ENCODE measurements at places on chromosomes 3 and 15.

DNA sequence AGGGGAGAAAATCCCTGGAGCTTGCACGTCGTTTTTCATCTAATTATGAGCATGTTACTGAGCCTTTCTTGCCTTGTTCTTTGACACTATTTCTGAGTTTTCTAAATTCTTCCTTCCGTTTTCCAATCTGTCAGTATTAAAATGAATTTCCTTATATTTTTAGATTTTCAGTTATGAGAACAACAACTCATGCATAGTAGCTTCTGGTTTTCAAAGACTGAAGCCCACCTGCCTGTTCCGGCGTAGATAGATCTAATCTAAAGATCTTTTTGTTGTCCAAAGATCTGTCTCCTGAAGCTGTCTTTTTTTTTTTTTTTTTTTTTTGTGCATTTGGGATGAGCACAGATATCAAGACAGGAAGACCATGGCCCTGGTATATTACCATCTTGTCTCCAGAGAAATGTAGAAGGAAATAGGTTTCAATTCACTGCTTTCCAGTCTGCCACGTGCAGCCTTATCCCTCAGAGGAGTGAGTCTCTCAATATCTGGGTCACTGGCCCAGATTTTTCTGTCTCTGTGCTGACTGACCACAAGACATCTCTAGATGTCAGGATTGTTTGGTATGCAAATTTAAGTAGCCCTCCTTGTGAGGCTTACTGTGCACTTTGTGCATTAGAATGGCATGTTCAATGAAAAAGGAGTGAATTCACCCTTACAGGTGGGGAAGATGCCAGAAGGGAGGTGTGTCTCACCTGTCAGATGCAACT lies 222.3 kb upstream of the TMC3 start:
- DNase-seq, result no peak

DNA sequence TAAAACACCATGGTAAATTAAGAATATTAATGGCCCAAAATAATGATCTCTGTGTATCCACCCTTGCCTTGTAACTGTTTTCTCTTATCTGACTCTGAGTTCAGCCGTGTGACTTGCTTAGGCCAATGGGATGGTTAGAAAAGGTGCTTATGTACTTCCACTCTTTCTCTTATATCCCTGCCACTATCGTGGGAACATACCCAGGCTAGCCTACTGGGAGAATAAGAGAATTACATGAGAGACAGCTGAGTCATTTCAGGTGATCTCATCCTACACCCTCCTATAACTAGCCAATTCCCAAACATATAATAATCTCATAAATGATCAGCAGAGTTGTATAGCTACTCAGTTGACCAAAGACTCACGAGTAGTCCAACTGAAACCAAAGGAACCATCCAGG lies 98.3 kb upstream of the ABI3BP start:
- DNase-seq, result no peak

DNA sequence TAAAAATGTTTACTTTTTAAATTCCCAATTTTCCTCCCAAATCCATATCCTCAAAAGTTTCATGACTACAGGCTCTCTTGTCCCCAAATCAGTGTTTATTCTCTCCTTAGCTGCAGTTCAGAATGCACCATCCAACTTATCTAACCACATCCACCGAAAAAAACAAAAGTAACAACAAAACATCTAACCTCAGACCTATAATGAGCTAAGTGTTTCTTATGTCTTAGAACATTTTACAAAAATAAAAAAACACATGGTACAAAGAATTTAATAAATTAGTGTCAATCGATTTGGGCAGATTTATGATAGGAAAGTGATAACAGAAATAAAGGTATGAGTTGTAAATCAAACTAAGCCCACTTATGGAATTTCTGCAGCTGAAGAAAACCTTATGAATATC lies 13.6 kb downstream of the SATB1 start:
- no peak for DNase-seq

- no peak for DNase-seq
These were observed 171.7 kb upstream of the ATP11B start for GRCh38 chr3:182621435-182622240.

GRCh38 chr3:64761729-64762128 lies 73.9 kb upstream of the ADAMTS9 start:
- no peak for DNase-seq

- DNase-seq, result no peak
These were observed 16.9 kb upstream of the C3orf38 start for GRCh38 chr3:88132894-88133293.

DNA sequence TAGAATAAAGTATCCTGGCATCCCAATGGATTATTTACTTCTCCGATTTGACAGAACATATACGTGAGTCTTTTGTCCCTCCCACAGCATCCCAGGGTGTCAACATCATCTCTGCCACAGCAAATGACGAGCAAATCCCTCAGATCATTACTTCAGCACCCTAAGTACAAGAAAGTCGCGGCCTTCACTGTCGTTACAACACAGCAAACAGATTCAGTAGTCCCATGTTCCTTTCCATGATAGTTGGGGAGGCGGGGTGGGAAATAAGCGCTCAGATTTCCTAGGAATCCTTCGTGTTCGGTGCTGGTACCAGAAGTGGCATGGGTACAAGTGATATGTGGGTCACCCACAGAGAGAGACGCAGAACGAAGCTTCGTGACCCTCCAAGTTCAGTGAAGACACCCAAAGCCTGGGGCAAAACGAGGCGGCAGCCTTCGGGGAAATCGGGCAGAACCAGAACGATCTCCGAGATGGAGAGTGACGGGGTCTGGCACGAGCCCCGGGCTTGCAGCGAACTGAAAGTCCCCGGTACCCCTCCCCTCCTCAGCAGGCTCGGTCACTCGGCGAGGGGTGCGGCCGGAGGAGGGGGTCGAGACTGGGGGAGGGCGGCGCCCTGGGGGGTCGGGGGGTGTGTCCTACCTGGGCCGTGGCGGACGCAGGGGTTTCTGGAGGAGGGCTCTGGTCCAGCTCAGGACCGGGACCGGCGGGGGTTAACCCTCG lies 619 bp downstream of the TTBK2 start:
- DNase-seq, result peak; percentile 29

DNA sequence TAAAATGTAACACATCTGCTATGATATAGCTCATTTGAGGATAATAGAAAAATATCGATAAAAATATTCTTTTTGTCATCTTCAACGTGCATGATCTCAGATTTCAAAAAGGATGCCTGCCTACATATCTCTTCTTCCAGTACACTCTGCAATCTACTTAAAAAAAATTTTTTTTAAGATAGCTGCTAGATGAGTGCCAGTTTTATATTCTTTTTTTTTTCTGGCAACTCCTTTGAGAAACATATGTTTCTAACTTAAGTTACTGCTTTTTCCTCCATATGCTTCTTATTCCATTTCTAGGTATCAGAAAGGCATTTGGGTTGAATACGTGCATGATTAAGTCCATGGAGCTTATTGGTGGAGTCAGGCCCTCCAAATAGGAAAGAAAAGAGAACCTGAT lies 160.4 kb downstream of the PPM1L start:
- DNase-seq, result no peak

- DNase-seq, result no peak
These were observed 15.1 kb downstream of the CTSH start for GRCh38 chr15:78929536-78930264.

DNA sequence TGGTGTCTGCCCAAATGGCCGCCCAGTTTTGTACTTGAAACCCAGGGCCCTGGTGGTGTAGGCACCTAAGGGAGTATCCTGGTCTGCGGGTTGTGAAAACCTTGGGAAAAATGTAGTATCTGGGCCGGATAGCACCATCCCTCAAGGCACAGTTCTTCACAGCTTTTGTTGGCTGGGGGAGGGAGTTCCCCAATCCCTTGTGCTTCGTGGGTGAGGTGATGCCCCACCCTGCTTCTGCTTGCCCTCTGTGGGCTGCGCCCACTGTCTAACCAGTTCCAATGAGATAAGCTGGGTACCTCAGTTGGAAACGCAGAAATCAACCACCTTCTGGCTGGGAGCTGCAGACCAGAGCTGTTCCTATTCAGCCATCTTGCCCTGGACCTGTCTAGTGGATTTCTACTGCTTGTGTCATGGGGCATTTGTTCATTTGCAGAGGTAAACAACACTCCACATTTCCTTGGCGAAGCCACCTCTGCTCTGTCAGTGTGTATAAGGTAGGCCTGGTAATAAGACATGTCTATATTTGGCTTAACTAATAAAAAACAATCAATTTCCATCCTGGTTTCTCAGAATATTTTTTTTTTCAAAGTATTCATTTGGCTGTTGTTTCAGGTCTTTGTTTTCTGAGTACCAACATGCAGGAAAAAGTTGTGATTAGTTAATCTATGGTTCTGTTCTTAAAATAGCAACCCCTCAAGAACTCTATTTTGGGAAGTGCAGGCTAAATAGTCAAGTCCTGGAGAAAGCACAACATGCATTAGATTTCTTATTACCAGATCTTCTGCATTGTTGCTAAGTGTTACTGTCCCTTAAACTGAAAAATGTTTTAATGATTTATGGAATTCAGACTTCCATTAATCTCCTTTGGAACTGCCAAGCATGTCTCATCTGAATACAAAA lies 304.3 kb downstream of the ZIC1 start:
- no peak for DNase-seq
